WERI-Rb-1 (cell line): ENCODE measurements at places on chromosomes 11 and 22.

GRCh38 chr11:76918941-76919386 lies 58.2 kb downstream of the ACER3 start:
- no peak for DNase-seq

GRCh38 chr11:12808519-12808918 lies 134.3 kb downstream of the TEAD1 start:
- DNase-seq, result no peak

GRCh38 chr11:110026858-110027626 lies 66.2 kb upstream of the ZC3H12C start:
- DNase-seq, result no peak

GRCh38 chr11:34960277-34960676 lies 43.9 kb downstream of the PDHX start:
- DNase-seq, result no peak

DNA sequence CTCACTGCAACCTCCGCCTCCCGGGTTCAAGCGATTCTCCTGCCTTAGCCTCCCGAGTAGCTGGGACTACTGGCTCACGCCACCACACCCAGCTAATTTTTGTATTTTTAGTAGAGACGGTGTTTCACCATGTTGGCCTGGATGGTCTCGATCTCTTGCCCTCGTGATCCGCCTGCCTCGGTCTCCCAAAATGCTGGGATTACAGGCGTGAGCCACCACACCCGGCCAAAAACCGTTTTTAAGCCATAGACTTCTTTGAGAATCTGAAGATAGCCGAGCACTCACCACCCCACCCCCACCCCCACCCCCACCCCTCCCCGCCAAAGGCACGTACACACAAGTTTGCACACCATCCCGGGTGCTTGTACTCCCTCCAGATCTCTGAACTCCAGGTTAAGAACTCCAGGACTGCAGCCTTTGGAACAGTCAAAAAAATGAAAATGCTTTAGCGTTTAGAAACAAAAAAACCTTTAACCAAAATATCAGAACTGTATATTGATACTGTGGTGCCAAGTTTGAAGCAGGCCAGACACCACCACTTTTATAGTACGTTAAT lies 1.5 kb downstream of the CRKL start:
- no peak for DNase-seq

GRCh38 chr11:33894398-33894746 lies 2.5 kb upstream of the LMO2 start:
- no peak for DNase-seq

GRCh38 chr11:10474551-10474950 lies 19.5 kb downstream of the AMPD3 start:
- no peak for DNase-seq

- DNase-seq, result peak; percentile 65
These were observed 596 bp upstream of the TNRC6B start for GRCh38 chr22:40176921-40177737.

DNA sequence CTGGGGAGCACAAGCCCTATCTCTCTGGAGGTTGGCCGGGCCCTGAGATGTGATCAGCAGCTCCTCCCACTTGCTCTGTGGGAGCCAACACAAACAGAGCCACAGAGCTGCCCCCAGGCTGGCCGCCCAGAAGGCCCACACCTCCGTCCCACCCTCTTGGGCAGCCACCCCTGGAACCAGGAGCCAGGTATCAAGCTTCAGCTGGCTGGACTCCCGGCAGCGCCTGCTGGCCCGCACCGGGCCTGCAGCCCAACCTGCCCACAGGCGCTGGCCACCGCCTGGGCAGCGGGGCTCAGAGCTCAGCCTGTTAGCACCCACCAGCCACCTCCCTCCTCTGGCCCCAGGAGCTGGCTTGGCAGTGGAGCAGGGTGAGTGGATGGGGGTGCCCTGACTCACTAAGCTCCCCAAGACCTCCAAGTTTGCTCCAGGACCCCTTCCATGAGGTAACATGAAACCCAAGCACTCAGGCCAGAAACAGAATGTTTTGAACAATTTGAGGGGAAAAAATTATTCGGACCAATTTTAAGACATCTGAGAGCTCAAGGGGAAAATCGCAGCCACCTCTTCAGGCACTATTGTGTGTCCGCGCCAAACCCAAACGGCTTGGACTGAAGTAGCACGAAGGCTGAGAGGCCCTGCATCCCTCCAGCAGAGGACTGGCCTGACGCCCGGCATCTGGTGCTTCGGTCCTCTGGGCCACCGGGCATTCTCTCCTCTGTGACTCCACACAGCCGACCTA lies 450.8 kb downstream of the SOX6 start:
- DNase-seq, result no peak

- DNase-seq, result no peak
These were observed 24.7 kb downstream of the PPME1 start for GRCh38 chr11:74195828-74196227.

- DNase-seq, result peak; percentile 43
These were observed 16.5 kb downstream of the NAP1L4 start for GRCh38 chr11:2975594-2975993.
